A549 (cell line): ENCODE measurements at places on chromosomes 5 and 9.

- no peak for DNase-seq
Measured at GRCh38 chr5:162323466-162323865, 255.9 kb downstream of the GABRG2 start.

- peak; percentile 65 for DNase-seq
Measured at GRCh38 chr5:132746954-132747615, at the start of gene CCNI2. Gene CCNI2, plus strand, starts transcription at chr5:132747426. Its CDS starts 70 bp downstream, at chr5:132747496.

DNA sequence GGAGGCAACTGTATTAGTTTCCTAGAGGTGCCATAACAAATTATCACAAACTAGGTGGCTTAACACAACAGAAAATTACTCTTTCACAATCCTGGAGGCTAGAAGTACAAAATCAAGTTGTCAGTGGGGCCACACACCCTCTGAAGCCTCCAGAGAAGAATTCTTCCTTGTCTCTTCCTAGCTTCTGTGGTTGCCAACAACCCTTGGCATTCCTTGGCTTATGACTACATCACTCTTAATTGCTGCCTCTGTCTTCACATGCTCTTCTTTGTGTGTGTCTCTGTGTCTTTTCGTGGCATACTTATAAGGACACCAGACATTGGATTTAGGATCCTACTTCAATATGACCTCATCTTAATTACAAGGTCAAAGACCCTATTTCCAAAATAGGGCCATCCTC, 327.5 kb downstream of the CHSY3 start:
- DNase-seq = no peak

DNA sequence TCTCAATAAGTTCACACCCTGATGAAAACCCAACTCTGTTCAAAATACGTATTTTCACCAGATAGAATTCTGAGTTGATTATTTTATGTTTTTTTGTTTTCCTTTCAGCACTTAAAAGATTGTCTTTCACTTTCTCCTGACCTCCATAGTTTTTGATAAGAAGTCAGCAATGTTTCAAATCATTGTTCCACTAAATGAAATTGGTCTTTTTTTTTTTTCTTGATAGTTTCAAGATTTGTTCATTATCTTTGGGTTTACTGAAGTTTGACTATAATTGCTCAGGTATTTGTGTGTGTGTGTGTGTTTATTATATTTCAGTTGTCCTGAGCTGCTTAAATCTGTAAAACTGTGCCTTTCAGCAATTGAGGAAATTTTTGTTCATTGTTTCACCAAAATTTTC, 498.7 kb downstream of the TLE1 start:
- DNase-seq = no peak

DNA sequence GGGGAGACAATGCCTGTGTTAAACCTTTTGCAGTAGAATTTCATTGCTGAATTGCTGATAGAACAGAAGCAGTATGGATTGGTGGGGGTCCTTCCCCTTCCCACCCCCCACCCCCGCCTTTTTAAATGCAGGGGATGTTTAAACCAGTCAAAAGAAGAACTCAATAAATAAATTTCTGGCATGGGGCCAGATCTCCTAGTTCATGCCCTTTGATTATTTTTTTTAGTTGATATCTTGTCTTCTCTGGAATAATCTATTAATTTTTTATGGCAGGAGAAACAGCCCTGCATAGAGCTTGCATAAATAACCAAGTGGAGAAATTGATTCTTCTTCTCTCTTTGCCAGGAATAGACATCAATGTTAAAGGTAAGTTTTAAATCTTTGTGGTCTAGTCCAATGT, 72.8 kb downstream of the SLF1 start:
- DNase-seq = no peak

DNA sequence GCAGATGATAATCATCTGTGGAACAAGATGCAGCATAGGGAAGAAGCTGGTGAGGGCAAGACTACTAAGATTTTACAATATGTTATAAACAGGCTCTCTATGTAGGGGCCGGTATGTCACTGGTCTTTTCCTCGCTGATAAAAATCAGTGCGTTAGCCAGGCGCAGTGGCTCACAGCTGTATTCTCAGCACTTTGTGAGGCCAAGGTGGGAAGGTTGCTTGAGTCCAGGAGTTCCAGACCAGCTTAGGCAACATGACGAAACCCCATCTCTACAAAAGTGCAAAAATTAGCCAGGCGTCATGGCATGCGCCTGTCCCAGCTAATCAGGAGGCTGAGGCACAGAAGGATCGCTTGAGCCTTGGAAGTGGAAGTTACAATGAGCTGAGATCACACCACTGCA, 135.9 kb downstream of the TUSC1 start:
- DNase-seq = no peak

DNA sequence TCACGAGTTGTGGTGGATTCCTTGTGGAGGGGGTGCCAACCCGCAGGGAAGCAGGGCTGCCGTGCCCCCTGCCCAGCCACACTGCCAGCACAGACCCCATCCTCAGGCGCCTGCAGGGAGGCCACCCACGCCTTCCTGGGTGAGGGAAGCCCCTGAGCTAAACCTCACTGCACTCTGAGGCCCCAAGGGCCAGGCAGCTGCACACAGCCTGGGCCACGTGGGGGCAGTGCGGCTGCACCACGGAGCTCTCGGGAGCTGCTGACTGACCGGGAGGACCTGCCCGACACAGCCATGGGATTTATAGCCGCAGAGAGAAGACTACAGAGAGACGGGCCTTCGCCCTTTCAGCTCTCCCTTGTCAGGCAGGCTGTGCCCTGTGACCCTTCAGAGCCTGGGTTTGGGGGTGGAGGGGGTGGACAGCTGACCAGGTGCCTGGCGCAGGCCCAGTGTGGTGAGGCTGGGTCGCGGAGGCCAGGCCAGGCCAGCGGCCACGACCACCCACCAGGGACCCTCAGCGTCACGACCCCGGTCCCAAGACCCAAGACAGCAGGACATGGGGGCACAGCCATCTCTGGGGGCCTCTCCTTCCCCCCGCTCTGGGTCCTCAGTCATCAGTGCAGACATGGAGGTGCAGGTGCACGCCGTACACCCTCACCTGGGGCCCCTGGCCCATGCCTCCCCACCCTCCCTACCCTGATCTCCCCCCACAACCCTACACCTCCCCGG, 4.3 kb upstream of the AHRR start:
- DNase-seq = peak; percentile 82

DNA sequence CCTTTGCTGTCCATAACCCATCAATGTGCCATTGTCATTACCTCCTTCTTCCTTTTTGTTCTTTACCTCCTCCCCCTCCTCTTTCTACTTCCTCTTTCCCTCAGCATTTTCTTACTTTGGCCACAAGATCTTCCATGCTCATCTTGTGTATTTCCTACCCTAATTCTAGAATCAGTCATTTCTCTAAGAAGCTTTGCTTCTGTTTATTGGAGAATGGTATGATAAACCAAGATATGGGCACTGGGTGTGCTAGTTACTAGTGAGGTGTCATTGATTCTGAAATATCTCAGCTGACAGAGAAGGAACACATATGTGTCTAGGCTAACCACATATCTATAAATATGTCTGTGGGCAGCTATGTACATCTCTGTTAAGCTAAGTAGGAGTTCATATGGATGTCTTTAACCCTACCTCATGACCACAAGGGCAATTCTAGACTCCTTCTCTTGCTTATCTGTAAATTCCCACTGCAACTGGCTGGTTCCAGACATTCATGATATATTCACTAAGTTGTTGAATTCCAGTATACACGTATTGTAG, 2051.3 kb upstream of the CDH9 start:
- no peak for DNase-seq

DNA sequence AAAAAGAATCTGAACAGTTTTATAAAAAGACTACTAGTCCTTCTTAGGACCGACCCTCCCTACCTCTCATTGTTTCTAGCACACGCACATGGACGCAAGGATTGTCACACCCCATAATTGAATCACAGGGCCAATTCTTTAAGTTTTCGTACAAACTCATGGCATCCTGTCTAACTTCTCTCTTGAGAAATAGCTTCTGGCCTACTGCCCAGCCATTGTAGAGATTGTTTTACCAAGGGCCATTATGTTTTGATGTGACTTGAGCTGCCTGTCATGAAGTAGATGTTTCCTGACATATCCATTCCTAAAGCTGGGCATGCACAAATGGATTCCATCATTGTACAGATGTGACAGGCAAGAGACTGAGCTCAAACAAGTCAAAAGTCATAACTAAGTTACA, 1672.1 kb upstream of the C9orf72 start:
- DNase-seq = no peak

GRCh38 chr5:76221311-76221710, 138.1 kb downstream of the SV2C start:
- DNase-seq = no peak

- DNase-seq = no peak
Measured at GRCh38 chr5:173707392-173707791, 90.9 kb upstream of the BOD1 start.

DNA sequence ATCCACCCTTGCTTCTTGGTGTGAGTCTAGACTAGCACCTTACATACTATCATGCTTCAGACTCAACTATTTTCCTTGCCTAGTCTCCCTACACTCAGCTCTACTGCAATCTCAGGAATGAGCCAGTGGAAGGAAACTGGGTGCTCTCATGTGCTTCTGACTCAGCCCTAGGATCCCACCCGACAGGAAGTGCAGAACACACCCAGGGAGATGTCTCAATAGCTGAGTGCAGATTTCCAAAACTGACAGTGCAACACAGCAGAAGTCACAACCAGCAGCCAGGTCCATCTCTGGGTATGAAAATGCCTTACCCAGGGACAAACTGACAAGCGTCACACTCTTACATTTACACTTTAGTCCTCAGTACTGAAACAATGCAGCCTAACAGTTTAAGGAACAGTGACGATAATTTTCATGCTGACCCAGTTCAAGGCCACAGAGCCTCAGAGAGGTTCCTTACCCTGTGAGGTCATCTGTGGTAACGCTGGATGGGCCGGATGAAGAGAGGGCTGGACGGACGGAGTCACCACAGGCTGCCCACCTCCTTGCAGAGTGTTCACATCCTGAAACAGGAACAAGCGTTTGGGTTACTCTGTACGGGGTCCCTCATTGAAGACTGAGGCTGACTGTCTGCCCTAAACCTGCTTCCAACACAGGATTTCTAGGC, 33.0 kb downstream of the FKBP15 start:
- DNase-seq = peak; percentile 22

DNA sequence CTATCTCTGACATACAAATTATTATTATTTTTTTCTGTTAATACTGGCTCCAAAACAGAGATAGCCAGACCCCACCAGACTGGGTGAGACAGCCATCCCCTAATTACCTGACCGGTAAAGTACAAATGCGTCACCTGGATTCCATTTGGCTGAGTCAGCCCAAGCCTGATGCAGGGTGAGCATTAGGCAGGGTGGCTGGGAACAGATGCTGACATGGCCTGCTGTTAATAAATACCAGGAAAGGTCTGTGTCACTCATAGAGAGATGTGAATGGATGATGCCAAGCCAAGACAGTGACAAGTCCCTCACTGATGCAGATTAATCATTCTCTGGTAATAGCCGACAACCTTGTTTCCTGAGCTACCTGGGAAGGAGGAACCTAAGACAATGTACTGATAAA, 183.5 kb downstream of the TRIM32 start:
- DNase-seq = peak; percentile 70

- DNase-seq = no peak
Measured at GRCh38 chr9:19969721-19970120, 180.9 kb upstream of the SLC24A2 start.

- no peak for DNase-seq
Measured at GRCh38 chr9:123218831-123219230, 49.6 kb downstream of the STRBP start.

DNA sequence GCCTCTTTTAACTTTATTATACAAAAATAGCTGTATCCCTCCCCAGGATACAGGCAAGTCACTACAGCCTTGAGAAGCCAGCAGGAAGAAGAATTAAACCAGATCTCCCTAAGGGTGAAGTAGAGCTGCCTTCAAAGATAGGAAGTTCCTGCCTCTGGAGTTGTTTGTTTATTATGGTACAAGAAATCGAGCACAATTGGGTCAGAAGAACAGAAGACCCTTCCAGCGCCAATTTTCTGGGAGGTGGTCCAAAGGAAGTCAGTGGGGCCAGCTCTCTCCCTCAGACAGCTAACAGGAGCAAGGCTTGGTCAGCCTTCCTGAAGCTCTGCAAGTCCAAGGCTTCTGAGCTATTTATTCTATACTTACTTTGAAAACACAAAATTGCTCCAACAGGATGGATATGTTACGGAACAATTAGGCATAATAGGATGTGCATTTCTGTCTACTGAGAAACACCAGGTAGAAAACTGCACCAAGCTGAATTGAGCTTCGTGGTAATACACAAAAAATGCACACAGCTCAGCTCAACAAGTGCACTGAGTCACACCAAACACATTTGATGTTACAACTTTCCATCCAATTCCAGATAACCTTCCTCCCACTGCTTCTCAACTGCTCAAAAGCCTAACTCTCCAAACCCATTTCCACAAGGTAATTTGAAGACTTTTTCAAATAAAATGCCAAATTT, 16.0 kb downstream of the SERINC5 start:
- no peak for DNase-seq
